SJSA1 (cell line): ENCODE measurements at places on chromosomes 4 and X. TPM values are rescaled to one million over a fixed set of nuclear protein-coding genes. Genes with fewer than 3 reads are reported as not detected.

The TMPRSS11E gene
- not detected in 2 replicates for total RNA-seq

The PNMA6F gene
- total RNA-seq = not detected in 2 replicates

The EPHA5 gene
- 0.05 TPM in 1 of 2 replicates, not detected in the other for total RNA-seq

The VCX gene
- total RNA-seq = not detected in 2 replicates
